ENCODE measurements at places on chromosomes 13 and 19. TPM values are rescaled to one million over a fixed set of nuclear protein-coding genes. Genes with fewer than 3 reads are reported as not detected.

DNA sequence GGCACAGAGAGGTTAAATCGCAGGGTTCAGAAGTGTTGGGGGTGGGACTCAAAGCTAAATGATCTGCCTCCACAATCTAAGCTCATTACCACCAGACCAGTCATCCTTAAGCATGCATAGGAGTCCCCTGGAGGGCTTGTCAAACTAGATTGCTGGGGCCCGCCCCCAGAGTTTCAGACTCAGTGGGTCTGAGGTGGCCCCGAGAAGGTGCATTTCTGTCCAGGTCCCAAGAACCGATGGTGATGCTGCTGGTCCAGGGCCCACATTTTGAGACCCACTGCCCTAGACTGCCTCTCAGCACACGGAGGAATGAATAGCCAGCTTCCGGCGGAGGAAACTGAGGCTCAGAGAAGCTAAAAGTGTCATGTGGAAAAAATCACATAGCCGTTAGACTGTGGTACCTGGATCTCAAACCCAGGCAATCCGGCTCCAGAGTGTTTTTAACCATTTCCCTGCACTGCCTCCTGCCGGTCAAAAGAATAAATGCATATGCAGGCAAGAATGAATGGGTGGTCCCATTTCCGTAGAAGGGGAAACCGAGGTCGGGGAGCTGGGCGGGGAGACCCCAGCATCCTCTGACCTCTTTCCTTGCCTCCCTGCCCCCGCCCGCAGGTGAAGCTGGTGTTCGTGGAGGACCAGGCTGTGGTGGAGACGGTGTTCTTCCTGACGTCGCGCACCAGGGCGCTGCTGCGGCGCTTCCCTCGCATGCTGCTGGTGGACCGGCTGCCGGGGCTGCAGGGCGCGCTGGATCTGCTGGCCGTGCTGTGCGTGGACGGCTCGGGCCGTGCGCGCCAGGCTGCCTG, 23.8 kb downstream of the ZSWIM9 start:
- DNase-seq: no peak

DNA sequence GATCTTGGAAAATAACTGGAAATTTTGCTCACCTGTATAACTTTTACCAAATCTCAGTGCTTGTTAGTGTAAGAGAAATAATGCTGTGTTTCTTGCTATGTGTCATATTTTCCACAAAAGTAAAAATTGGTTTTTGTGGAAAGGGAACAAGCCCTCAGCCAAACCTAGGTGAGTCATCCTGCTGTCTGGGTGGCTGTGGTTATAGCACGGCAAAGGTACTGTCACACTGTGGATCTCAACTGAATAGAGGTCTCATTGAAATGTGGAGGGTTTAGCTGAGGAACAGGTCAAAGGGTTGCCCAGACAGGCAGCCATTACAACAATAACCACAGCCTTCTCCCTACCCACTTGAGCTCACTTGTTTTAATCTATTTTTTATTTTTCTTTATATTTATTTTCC, 338.8 kb upstream of the DACH1 start:
- DNase-seq: no peak

Gene CALR3
- total RNA-seq: not detected

- DNase-seq: no peak
Observed at GRCh38 chr19:56015756-56016155, 29.2 kb downstream of the NLRP5 start.

GRCh38 chr19:48673436-48674100, 751 bp upstream of the NTN5 start:
- DNase-seq: no peak

Gene SPINT2
- total RNA-seq: 59.5 TPM

DNA sequence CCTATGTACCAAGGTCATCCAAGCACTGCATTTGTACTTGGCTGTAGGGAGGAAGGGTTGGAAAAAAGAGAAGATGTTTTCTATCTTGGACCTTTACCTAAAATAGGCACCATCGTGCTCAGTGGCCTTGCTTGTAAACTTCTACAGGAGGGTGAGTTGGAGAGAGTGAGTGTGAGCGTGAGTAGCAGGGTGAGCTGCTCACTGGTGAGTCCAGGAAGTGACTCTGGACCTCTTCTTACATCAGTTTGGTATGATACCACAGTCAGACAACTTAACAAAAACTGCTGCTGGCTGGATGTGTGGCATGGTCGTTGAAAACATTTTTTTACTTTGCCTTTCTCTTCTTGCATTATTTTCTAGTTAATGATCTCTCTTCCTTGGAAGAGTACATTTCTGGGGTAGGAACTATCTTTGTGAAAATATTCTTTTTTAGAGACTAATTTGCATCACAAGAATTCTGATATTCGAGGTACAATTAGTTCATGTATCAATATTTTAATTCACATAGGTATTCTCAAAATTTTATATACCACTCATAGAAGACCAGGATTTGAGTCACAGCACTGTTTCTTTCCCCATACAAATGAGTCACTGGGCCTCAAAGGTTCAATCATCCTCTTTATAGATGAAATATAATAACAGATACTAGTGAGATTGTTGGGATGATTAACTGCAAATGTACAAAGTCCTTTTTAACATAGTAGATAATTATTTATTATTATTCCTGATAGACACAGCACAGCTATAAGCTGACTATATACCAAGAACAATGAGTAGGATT, 651 bp downstream of the SERPINE3 start:
- DNase-seq: no peak

- no peak for DNase-seq
Observed at GRCh38 chr13:75129331-75129730, 352.6 kb downstream of the TBC1D4 start.

DNA sequence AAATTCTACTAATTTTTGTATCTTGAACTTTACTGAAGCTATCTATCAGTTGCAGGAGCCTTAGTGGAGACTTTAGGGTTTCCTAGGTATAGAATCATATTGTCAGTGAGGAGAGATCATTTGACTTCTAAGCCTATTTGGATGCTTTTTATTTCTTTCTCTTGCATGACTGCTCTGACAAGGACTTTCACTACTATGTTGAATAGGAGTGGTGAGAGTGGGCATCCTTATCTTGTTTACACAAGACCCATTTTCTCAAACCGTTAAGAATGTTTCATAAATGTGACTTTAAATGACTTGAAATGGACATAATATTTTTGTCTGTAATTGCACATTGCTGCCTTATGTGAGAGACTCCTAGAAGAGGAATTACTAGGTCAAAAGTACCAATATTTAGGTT, 17.9 kb upstream of the CSNK1A1L start:
- no peak for DNase-seq

- no peak for DNase-seq
Observed at GRCh38 chr19:20367811-20368294, 197.7 kb downstream of the ZNF737 start.

Gene DAND5
- not detected for total RNA-seq

DNA sequence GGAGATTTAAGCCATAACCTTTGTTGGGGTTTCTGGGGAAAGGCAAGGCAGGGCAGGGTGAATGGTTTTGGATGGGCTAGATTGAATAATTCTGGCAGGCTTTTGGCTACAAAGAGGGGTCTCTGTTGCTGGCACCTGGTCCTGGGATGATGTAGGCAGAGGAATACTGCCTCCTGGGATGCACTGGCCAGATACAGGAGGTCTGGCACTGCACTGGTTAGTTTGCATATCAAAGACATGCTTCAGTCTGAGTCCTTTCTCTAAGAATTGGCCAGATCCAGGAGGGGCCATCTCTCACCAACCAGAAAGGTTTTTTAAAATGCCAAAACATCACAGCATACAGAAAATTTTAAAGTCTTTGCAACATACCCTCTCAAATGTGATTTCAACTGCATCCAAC, 8.0 kb upstream of the MEDAG start:
- no peak for DNase-seq

DNA sequence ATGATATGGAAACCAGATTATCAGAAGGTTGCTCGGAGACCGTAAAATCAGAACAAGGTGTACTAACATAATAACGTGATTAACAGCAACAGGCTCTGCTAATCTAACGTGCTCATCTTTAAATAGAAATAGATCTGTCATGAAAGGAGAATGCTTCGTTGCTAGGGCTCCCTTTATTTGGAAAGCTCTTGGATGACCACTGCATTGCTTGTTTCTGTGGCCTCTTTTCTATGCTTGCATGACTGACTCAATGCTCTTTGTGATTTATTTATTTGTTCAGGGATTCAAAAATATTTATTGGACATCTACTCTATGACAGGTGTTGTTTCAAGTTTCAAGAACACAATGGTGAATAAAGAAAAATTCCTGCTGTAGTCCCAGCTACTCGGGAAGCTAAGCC, 22.3 kb upstream of the ZDHHC20 start:
- DNase-seq: no peak

Gene CACNA1A
- total RNA-seq: 1.9 TPM

GRCh38 chr13:105847527-105848291, 687.8 kb downstream of the EFNB2 start:
- DNase-seq: no peak

DNA sequence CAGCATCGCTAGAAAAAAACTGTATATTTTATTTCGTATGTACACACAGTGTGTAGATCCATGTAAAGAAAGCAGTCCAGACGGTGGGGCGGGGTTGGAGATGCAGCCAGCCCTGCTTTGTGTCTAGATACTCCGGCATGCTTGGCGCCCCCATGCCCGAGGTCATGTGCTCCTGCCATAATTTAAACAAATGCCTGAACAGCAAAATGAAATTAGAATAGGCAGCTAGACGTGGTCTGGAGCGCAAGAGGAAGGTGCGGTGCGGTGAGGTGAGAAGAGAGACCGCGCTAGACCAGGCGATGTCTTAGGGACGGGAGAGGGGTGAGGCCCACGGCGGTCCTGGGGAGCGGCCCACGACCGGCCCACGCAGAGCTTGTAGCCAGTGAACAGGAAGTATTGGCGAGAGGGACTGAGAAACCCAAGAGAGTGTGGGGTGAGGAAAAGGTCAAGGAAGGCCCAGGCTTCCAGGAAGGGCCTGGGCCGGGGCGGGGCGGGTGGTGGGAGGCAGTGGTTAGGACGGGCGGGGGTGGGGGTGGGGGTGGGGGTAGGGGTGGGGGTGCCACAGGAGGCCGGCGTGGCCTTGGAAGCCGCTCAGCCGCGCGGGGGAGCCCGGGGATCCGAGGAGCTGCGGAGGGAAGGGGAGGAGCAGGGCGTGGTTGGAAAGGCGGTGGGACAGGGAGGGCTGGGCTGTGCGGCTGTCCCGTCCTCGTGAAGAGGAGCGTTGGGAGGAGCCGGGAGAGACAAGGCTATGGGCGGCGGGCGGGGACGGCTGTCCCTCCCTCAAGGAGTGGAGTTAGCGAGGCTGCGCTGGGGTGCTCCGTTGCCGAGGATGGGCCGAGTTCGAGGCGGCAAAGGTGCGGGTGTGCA, 254.7 kb upstream of the SGCG start:
- DNase-seq: peak; percentile 82

- no peak for DNase-seq
Observed at GRCh38 chr13:23752111-23753001, 136.8 kb downstream of the MIPEP start.

Gene KIR3DL2
- 1.4 TPM for total RNA-seq

Gene YJEFN3
- total RNA-seq: 1.3 TPM
